ENCODE measurements at places on chromosomes 6 and 20.

GRCh38 chr20:59777331-59777725 lies 156.1 kb downstream of the SYCP2 start:
- DNase-seq: no peak

DNA sequence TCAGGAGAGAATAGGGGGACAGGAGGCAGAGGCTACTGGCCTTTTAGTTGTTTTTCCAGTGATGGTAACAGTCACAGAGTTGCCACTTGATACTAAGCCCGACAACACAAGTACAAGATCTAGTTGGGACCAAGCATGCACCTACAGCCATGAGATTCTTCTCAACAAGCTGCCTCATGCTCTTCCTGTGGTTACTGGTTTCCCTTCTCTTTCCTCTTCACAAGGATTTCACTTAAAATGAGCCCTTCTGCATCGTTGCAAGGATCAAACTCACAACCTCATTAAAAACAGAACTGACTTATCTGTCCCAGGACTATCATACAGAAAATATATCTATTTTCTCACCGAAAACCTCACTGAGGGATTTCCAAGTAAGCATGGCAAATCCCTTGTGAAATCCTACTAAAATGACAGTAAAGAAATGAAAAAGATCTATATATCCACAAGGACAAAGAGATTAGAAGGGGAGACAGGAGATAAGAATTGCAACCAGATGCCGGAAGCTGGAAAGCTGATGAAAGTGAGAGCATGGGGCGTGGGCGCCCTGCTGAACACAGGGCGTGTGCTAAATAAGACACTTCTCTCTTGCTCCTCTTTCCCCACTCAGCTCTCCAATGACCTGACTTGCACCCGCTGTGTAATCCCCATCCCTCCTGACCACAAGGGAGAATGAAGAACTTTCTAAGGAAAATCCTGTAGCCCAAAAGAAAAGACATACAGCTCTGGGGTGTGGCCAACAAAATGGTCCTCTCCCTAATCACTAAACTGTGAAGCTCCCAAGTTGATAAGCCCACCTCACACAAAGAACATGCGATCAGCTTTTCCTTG lies 13.4 kb downstream of the MTFR2 start:
- no peak for DNase-seq

GRCh38 chr6:38708496-38708895 lies 5.6 kb upstream of the GLO1 start:
- DNase-seq: no peak

- no peak for DNase-seq
Observed at GRCh38 chr6:53543359-53544216, 1.3 kb downstream of the GCLC start.

DNA sequence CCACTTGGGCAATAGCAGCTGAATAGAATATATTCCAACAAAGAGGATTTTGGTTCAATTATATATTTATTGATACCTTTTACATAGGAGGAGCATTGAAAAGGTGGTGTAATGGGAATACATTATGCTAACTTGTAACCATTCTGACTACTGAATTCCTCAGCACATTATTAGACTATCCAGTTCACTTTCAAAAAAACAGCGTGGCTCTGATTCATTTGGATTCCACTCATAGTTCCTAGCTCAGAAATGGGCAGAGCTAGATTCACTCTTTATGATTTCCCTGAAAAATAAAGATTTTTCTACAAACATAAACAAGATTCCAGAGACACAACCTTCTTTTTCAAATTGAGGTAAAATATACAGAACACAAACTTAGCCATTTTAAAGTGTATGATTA lies 9.2 kb upstream of the TRERF1 start:
- DNase-seq: no peak

GRCh38 chr6:128204616-128205015 lies 303.8 kb upstream of the THEMIS start:
- DNase-seq: no peak

- DNase-seq: no peak
Observed at GRCh38 chr6:130696806-130697205, 130.4 kb upstream of the SMLR1 start.

DNA sequence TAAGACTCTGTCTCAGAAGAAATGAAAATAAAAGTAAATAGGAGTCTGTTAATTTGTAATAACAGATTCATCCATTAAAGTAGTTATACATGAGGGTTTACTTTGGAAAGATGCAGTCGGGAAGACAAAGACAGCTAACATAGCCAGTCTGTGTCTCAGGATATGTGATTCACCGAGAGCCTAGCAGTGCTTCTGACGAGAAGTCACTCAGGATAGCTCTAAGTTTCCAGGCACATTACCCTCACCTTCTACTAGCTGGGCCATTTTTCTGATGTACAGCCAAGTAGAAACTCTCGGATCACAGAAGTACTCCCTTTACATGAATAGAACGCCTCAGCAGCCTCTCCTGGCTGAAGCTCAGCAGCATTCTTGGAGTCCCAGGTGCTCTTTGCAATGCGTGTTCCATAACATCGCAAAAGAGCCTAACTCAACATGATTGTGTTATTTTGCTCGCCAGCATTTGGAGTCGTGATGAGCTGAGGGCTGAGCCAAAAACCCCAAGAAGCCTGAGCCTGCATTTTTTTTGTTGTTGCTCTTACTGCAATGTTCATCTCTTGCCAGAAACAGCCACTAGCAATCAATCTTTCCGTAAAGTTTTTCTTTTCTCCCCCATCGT lies 22.4 kb upstream of the TASP1 start:
- DNase-seq: no peak

DNA sequence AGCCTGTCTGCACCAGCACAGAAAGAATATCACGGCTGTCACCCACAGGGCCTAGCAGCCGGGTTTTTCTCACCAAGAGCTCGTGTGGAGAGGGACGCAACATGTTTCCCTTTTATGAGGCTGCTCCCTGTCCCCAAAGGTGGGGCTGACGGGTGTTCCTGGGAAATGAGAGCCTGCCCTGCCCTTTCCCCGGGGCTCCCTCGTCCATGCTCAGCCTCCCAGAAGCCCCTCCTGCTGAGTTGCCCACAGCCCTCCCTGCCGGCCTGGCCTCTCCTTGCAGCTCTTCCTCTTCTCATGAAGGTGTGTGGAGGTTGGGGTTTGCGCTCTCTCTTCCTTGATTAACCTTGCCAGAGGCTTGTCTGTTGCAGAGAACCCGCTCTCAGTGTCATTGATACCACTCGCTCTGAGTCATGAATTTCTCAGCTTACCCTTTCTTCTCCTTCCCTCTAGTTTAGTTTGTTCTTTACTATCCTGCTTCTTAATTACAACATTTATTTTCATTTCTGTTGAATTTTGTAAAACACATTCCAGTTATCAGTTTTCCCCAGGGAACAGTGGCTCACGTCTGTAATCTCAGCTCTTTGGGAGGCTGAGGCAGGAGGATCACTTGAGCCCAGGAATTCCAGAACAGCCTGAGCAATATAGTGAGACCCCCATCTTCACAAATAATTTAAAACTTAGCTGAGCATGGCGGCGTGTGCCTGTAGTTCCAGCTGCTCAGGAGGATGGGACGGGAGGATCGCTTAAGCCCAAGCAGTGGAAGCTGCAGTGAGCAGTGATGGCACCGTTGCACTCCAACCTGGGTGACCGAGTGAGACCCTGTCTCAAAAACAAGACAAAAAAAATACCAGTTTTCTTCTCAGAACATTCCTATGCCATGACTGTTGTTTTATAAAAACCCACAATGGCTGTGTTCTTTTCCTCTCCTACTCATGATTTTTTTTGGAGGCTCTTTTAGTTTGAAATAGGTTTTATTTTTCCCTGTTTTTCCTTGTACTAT lies 103.8 kb downstream of the TMEM242 start:
- no peak for DNase-seq

- DNase-seq: no peak
Observed at GRCh38 chr6:46136831-46137230, 7.0 kb downstream of the ENPP4 start.

DNA sequence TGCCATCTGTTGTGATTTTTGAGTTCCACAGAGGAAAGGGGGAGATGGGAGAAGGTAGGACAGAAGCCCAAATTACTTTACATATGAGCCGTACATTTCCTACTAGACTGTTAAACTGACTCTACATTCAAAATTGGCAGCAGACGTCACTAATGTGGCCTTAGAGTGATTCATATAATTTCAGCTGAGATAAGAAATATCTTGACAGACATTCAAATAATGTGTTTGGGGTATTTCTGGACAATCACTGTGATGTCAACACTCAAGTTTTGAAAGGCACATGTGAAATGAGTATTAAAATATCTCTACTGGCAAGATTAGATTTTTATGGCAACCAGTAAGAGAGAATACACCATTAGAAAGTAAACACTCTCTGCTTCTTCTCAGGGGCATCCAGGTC lies 104.0 kb downstream of the MTFR2 start:
- no peak for DNase-seq

DNA sequence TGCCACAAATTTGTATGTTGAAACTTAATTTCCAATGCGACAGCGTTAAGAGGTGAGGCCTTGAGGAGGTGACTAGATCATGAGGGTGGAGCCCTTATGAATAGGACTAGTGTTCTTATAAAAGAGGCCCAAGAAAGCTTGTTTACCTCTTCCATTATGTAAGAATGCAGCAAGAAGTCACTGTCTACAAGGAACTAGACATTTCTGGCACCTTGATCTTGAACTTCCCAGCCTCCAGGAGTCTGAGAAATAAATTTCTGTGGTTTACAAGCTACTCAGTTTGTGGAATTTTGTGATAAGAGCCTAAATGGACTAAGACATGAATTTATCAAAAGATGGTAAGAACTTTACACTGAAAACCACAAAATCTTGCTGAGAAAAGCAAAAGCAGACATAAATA lies 173.6 kb upstream of the SGK1 start:
- DNase-seq: no peak

DNA sequence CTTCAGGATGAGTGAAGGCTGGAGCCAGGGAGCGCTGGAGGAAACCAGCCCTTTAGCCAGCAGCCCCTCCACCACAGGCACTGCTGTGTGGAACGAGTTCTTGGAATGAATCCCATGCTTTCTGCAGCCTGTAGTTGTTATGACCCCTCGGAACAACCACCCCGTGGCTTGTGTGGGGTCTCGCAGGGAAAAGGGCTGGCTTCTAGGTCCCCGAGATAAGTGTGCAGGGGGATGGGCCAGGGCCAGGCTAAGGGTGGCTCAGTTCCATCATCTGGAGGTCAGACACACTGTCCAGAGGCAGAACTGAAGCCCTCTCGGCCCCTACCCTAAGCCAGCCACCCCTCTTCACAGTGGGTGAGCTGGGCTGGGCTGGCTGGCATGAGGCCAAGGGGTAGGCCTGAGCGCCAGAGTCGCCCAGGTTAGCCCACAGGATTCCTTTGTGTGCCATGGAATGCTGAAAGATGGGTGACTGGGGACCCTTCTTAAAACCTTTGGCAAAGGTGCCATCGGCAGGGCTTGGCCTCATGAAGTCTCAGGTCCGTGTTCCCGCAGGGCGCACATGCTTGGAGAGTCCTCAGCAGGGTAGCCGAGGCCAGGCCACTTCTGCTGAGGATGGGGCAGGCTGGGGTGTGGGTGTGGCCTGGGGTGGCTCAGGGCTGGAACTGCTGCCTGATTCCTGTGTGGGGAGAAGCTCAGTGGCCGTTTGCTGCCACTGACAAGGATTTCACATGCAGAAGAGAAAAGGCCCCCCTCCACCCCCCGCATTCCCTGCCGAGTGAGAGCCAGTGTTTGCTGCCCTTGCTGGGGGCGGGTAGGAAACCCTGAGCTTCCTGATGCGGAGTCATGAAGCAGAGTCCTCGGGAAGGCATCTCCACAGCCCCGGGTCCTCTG lies 24.6 kb downstream of the SPATA2 start:
- no peak for DNase-seq

GRCh38 chr6:34202329-34203201 lies 34.1 kb upstream of the HMGA1 start:
- no peak for DNase-seq

GRCh38 chr20:4020256-4020655 lies 4.9 kb upstream of the RNF24 start:
- no peak for DNase-seq

GRCh38 chr20:8293750-8294149 lies 161.7 kb downstream of the PLCB1 start:
- DNase-seq: no peak

DNA sequence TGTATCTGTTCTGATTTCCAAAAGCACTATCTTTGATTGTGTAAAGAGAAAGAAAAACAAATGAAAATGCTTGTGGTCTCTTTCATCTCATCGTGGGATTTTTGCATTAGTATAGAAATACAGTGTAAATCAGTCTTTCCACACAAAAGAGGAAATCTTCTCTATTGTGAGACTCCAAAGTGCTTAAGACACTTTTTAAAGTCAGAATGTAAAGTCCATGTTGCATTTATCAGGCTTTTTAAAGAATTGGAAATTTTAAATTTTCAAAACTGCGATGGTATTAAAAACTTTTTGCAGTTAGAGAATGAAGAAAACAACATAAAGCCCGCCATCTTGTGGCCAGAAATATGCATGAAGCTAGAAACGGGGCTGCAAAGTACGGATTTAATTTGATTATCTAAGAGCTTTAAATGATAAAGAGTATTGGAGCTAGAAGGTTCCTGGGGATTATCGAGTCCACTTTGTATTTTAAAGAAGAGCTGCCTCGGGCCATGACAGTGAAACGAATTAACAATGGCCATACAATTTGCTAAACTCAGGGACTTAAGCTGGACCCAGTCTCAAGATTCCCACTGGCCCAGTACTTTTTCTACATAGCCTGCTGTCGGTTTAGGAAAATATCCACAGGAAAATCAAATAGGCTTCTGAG lies 339.6 kb downstream of the ARHGAP18 start:
- DNase-seq: no peak

DNA sequence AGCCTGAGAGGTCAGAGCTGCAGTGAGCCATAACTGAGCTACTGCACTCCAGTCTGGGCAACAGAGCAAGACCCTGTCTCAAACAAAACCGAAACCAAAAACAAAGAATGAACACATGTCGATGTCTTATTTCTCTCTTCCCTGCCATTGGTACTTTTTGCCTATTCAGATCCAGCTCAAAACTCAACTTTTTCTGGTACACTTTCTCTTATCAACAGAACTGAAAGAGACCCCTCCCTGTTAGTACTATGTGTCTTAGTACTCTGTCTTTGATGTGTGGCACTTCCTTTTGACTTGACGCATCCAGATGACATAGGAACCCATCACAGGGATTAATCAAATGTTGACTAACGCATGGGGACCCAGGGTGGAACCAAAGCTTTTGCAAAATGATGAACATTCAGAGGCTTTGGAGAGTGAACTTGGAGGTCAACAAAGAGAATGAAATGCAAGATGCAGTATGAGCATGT lies 44.8 kb downstream of the AKAP12 start:
- no peak for DNase-seq

DNA sequence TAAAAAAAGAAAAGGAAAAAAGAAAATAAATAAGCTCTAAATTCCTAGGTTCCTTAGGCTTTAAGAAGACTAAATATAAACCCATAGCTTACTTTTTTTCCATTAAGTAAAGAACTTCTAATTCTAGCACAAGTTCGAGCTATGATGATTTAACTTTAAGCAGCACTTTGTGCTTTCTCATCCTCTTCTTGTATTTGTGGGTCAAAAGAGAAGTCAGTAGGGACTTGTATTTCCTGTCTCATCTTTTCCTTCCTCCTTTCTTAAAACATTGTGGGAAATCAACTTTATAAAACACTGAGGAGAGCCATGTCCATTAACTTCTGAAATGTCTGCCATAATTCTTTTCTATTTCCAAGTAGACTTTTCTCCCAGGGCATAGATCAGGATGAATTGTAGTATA lies 637.7 kb upstream of the CITED2 start:
- DNase-seq: no peak

GRCh38 chr6:108251252-108251651 lies 9.6 kb downstream of the SNX3 start:
- no peak for DNase-seq
